ENCODE measurements at places on chromosomes 11 and 22.

- no peak for DNase-seq
Observed at GRCh38 chr11:3836903-3837302, 3.9 kb downstream of the RHOG start.

DNA sequence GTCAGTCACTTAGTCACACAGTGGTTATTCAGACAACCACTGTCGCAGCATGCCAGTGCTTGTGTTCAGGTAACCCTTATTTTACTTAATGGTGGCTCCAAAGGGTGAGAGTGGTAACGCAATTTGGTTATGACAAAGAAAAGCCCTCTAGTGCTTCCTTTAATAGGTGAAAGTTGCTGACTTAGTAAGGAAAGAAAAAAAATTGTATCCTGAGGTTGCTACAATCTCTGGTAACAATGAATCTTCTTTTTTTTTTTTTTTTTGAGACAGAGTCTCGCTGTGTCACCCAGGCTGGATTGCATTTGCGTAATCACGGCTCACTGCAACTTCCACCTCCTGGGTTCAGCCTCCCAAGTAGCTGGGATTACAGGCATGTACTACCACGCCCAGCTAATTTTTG, 64.5 kb downstream of the C11orf91 start:
- no peak for DNase-seq

DNA sequence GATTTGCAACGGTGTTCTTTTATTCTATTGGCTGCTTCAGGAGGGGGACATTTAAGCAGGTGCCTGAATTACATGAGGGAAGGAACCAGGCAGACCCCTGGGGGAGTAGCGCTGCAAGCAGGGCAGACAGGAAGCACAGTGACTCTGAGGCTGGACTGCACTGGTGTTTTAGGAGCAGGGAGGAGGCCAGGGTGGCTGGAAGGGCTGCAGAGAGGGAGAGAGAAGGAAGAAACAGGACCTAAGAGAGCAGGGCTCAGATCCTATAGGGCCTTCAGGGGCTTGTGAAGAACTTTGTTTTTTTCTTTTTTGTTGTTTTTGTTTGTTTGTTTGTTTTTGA, 62.5 kb upstream of the SORL1-AS1 start:
- DNase-seq: no peak

DNA sequence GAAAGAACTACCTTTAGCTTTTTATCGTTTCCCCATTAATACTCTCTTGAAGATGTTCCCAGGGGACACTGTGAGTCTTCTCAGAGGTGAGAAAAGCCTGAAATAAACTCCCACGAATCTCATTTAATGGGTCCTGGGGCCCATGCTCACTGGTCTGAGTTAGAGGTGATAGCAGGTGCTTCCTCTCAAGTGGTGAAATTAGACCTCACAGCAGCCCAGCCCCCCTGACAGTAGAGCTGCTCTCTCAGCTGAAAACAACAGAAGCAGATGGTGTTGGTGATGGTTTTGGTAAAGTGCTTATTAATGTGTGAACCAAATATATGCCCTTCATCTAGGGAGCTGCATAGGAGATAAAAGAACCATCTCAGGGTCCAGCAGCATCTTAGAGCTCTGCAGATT, 76.8 kb upstream of the VPREB1 start:
- no peak for DNase-seq

DNA sequence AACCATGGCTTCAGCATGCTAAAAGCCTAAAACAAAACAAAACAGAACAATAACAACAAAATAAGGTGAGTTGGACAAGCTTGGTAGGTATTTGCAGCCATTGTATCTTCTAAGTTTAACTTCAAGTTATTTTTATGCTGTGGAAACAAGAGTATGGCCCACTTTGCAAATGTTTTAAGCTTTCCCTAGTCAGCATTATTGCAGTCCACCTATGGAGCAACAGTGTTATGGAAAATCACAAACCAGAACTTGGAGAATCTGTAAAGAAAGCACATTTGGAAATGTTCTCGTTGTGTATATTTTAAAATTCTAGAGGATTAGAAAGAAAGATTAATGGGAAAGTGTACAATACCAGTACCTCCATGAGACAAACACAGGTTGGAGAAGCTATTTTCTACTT, 7.4 kb upstream of the SLC5A12 start:
- no peak for DNase-seq

DNA sequence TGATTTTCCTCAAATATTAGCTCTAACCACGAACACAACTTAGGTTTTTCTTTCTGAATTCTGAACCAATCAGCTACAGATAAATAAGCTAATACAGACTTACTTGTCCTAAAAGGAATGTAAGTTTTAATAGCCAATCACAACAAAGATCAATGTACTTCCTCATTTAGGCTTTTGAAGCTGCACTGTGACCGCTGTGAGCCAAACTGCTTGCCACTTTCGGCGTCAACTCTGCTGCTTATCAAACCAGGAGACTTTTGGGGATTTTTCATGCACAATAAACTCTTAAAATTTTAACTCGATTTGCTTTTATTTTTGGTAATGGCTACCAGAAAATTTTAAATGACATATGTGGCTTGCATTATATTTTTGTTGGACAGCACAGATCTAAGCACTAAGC, 92.5 kb downstream of the TMPRSS5 start:
- no peak for DNase-seq

GRCh38 chr22:33867118-33867866, 53.0 kb downstream of the LARGE1 start:
- no peak for DNase-seq

DNA sequence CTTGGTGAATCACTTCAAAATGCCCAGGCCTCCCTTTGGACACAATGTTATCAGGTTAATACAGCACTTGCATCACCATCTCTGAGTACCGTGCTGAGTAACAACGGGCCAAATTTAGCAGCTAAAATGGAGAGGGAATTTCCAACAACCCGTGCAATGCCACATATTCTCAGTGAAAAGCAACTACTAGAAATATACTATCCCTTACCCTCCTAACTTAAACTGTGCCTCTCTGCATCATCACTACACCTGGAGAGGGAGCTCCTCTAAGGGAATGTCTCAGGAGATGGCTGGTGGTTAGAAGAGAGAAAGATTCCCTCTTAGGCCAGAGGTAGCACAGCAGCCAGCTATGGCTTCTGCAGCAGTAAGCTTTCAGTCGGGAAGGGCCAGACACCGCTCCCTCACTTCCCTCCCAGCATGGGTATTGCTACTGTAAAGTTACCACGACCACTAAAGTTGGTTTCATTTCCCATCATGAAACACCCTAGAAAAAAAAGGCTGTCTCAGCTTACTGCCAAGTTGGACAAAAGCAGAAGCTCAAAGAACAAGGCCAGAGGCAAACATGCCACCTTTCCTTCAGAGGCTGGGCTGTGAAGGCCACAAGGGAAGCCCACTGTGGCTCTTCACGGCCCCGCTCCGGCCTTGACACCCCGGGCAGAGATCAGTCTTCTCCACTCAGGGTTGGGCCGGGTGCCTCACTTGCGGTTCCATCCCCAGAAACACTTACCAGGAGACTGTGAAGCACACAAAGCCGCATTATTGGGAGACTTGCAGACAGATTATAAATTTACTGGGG, 3.9 kb downstream of the MAML2 start:
- peak; percentile 39 for DNase-seq

GRCh38 chr11:90701716-90702115, 478.9 kb upstream of the CHORDC1 start:
- no peak for DNase-seq

GRCh38 chr11:113896156-113896879, 8.3 kb upstream of the HTR3B start:
- peak; percentile 35 for DNase-seq

- DNase-seq: no peak
Observed at GRCh38 chr22:27206374-27207133, 549.2 kb downstream of the MIAT start.

DNA sequence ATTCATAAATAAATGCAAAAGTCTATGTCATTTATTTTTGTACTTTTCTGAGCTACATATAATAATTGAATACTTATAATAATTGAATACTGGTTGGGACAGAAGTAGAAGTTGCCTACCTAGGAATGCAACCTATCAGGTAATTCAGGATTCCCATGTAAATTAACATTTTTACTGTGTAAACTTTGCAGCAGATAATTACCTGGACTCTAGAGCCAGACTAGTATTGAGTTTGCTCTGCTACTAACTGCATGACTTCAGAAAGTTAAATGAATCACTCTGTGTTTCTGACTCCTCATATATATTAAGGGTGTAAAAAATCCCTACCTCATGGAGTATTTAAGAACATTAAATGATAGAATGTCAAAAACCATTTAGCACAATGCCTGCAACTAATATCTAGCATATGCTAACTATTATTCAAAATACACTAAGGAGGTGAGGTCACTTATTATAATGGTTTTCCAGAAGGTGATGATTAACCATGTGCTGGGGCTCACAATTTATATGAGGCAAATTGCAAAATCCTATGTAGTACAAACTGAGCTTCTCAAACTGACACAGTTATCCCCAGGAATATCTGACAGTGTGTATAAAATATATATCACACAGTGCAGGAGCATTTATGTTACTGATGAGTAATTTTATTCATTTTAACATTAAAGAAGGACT, 138.1 kb upstream of the ANO3 start:
- no peak for DNase-seq

DNA sequence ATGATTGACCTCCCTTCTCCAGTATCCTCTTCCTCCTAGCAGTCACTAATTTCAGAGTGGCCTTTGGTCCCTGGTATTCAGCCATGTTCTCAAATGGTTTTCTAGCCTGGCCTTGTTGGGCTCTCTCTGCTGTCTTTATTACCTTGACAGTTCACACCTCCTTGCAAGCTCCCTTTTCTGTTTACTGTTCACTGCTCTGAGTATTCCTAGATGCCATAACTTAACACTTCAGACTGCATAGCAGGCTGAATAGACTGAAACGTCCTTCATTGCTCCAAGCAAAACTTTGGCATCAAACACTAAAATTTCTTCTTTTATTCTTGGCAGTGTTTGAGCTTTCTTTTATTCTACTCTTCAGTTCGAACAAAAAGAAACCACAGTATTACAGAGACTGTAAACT, 49.7 kb upstream of the SLC25A18 start:
- DNase-seq: no peak

DNA sequence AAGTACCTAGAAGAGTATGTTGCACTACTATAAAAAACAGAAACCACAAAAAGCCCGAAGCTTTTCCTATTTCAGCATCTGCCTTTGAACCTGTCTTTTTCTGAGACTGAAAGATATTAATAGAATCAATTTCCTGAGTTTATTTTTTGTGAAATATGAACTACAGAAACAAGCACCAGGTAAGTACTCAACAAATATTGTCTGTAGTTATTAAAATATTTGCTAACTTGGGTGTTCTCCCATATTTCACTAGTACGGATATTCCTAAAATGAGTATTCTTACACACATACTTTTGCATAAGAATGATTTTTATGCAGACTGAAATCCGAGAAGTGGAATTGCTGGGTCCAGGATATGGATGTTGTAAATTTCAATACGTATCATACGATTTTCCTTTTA, 188.0 kb downstream of the OR4C45 start:
- no peak for DNase-seq

DNA sequence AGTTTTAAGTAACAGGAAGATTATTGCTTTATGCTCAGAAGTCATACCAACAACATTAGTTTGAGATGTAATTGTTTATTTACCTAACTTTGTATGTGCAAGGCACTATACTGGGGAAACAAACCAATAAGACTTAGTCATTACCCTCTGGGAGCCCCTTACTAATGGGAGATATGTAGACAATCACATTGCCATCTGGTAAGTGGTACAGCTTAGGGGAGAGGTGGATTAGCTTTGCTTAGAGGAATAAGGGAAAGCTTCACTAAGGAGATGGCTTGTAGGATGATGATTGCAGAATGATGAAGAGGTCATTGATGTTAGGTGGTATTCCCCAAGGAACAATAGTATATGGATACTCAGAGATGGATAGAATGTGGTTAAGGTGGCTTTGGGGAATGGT, 17.5 kb downstream of the EMSY start:
- no peak for DNase-seq

- DNase-seq: no peak
Observed at GRCh38 chr11:45155058-45155551, 8.7 kb downstream of the PRDM11 start.

DNA sequence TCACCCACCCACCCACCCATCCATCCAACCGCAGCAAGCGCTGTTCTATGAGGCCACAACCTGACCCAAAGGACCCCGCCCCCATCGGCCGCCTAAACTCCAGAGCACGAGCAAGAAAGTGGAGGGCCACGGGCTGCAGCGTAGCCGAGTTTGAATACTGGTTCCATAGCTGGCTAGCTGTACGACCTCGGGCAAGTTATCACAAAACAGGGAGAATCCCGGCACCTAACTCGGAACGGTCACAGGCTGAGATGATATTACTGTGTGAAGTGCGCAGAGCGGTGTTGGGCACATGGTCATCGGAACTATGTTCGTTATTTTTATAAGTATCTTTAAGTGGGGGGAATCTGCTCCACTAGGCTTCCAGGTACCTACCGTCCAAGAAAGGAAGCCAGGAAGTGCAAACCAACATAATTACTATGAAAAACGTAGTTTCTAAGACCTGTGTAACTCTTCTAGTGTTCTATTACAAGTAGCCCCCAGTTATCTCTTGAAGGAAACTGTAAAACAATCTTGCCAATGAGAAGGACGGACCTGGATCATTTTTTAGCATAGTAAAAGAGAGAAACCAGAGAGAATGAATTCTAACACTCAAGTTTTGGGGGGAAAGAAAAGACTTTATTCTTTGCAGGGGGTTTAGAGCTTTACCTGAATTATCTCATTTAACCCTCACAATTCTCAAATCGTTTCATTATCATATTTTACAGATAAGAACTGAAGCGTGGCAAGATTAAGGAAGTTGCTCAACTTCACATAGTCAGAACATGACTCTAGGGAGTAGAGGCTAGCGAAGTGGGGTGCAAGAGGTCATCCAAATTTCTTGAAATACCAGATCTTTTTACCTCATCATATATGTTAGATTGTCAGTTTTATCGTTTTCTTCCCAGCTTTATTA, 663 bp upstream of the BUD13 start:
- peak; percentile 72 for DNase-seq

DNA sequence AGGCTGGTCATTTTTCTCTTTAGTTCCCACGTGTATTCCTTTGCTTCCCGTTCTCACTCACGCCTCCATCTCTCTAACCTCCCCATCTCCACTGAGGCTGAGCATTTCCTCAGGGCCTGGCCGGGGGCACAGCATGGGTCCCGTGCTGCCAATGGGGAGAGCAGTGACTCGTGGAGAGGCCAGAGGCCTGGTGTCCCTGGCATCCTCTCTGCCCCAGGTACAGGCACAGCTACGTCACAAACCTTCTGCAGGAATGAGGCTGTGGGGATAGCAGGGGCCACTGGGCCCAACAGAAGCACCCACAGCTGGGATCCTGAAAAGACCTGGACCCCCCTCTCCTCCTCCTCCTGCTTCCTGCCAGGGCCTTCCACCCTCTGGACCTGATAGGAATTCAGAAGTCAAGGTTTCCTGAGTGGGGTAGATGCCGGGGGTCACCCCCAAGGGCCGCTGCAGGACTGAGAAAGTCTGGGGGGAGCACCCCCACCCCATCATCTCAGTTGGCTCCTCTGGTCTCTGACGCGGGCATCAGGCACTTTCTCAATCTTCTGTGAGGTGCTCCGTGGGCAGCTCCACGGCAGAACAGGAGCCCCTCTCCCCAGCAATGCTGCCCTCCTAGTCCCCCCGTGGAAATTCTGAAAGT, 11.8 kb downstream of the PNPLA5 start:
- DNase-seq: no peak

GRCh38 chr22:43895986-43896645, 4.3 kb upstream of the PNPLA5 start:
- DNase-seq: no peak

- DNase-seq: no peak
Observed at GRCh38 chr22:41880653-41881052, 34.2 kb downstream of the SHISA8 start.

- no peak for DNase-seq
Observed at GRCh38 chr11:123018702-123019101, 37.1 kb upstream of the BSX start.

Measured in amygdala (tissue), 56 donors.